CD8-positive, alpha-beta memory T cell (primary cell): ENCODE measurements at places on chromosomes 16 and 17.

- peak; percentile 78 for DNase-seq
Measured at GRCh38 chr17:28371245-28372202, at the start of gene SARM1. SARM1 (plus strand) TSS chr17:28371694; CDS start chr17:28372033, 339 bp downstream.

GRCh38 chr17:5621026-5621425 lies 36.7 kb upstream of the NLRP1 start:
- DNase-seq = no peak

DNA sequence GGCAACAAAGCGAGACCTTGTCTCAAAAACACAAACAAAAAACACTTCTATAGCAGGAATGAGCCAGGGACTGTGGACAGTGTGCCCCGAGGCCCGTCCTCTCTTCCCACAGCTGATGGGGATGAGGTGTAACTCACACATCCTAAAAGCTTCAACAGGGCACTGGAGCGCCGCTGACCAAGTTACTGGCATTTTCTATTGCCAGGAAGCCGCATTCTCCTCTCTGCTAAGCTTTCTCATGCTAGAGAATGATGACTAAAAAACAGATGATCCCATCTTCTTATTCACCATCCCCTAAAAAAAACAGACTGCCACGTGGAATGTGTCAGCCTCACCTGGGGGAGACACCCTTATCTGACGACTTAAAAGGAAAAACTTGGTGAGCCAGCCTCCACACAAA lies 16.3 kb downstream of the CARHSP1 start:
- DNase-seq = no peak

DNA sequence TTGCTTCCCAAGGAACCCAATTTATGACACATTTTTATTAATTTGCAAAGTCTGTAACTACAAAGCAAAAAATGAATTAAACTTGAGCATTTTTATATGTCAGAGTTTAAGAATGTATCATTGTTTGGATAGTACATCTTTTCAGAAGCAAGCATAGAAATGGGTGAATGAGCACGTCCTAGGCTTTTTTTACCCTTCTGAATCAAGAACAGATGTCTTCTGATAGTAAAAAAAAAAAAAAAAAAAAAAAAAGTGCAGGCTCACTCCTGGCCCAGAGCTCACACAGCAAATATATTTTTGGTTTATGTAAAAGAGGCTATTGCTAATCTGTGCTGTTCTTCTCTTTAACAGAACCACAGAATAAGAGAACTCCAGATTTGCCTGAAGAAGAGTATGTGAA lies 6.3 kb downstream of the TERF2IP start:
- DNase-seq = no peak

- DNase-seq = no peak
Measured at GRCh38 chr17:75442168-75443103, 14.0 kb upstream of the TMEM94 start.

GRCh38 chr16:65120831-65121721 lies 787 bp downstream of the CDH11 start:
- no peak for DNase-seq

DNA sequence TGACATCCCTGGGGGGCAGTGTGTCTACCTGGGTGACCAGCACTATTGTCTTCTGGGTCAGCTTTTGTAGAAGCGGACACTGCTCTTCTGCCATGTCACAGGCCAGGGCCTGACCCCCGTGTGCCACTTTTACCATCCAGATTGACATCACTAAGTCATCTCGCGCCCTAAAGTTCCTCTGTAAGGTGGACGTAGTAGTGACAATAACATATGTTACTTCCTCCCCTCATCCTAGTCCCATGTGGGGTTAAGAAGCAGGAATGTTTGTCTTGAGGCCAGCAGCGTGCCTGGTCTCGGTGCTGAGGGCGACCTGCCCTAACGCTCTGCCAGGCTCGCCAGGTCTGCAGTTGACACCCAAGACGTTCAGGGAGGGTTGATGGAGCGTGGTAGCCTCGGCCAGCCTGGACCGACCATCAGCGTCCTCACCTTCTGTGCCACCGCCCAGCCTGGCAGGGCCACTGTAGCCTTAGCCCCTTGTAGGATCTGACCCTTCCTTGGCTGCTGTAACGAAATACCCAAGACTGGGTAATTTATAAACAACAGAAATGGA lies 20.7 kb downstream of the GAA start:
- DNase-seq = no peak

DNA sequence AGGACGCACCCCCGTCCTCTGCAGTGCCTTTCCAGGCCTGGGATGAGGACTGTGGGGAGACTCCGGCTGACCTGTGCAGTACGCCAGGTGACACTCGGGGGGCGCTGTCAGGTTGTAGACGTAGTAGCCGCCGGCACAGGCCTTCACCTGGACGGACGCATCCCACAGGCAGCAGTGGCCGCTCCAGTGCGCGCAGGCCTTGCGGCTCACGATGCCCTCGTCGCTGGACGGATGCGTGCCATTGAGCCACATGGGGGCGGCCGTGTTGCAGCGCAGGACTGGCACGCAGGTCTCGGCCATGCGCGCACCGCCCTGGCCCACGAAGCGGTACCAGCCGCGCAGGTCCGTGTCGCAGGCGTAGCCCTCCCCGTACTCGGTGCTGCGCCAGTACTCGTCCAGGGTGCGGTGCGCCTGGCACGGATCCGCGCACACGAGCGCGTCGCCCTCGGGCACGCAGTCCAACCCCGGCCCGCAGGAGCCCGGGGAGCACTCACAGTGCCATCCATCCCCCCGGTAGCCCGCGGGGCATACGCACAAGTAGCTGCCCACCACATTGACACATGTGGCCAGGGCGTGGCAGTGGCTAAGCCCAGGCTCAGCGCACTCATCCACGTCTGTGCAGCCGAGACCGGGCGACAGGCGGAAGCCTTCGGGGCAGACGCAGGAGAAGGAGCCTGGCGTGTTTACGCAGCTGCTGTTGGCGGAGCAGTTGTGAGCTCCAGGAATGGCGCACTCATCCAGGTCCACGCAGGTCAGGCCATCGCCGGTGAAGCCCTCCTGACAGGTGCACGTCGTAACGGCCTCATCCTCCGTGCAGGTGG lies 3.9 kb downstream of the UMOD start:
- no peak for DNase-seq

- DNase-seq = no peak
Measured at GRCh38 chr16:21023509-21024202, 123.1 kb downstream of the LYRM1 start.

GRCh38 chr17:67636834-67637520 lies 80.8 kb upstream of the NOL11 start:
- no peak for DNase-seq
